ENCODE measurements at places on chromosomes 5 and 9.
A peak's percentile ranks its signal among the peaks of the same experiment; 100 is the strongest.

DNA sequence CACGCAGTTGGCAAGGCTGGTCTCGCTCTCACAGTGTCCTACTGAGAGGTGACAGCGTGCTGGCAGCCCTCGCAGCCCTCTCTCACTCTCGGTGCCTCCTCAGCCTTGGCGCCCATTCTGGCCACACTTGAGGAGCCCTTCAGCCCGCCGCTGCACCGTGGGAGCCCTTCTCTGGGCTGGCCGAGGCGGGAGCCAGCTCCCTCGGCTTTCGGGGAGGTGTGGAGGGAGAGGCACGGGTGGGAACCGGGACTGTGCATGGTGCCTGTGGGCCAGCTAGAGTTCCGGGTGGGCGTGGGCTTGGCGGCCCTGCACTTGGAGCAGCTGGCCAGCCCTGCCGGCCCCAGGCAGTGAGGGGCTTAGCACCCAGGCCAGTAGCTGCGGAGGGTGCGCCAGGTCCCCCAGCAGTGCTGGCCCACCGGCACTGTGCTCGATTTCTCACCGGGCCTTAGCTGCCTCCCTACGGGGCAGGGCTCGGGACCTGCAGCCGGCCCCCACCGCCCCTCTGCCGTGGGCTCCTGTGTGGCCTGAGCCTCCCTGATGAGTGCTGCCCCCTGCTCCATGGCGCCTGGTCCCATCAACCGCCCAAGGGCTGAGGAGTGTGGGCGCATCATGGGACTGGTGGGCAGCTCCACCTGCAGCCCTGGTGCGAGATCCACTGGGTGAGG is 15.7 kb upstream of the RNF180 start:
- DNase-seq = no peak

- peak; percentile 45 for DNase-seq
Observed at GRCh38 chr5:144308906-144309670, 138.4 kb downstream of the KCTD16 start.

DNA sequence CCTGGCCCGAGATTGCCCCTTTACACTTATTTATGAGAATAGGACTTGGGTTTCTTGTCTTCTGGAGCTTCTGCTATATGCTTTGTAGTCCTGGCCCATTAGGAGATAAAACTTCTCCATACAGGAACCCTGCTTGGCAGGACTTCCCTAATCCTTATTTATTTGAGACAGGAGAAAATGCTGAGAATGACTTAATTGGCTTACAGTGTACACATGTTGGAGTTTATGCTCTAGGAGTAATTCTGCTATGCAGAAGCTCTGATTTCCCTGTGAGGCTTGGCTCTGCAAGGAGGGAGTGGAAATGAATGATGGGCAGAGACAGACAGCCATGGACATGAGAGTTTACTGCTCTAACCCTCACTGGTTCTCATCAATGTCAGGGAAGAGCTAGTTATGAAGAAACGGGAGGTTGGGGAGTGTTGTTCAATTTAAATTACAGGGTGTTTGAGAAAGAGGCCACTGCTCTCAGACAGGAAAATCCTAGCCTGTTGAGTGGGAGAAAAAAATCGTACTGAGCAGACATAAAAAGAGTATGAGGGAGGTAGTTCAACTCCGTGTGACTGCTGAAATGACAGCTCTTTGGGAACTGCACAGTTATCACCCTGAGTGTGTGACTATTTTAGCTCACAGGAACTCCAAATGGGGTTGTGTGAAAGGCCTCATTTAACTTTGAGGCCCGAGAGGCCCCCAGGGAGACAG is 37.5 kb downstream of the ACTBL2 start:
- DNase-seq = no peak

GRCh38 chr5:160076997-160077396 is 42.3 kb downstream of the PWWP2A start:
- no peak for DNase-seq

GRCh38 chr5:119524485-119524884 is 72.2 kb downstream of the HSD17B4 start:
- no peak for DNase-seq

GRCh38 chr9:91727316-91727861 is 222.6 kb downstream of the ROR2 start:
- DNase-seq = peak; percentile 68

DNA sequence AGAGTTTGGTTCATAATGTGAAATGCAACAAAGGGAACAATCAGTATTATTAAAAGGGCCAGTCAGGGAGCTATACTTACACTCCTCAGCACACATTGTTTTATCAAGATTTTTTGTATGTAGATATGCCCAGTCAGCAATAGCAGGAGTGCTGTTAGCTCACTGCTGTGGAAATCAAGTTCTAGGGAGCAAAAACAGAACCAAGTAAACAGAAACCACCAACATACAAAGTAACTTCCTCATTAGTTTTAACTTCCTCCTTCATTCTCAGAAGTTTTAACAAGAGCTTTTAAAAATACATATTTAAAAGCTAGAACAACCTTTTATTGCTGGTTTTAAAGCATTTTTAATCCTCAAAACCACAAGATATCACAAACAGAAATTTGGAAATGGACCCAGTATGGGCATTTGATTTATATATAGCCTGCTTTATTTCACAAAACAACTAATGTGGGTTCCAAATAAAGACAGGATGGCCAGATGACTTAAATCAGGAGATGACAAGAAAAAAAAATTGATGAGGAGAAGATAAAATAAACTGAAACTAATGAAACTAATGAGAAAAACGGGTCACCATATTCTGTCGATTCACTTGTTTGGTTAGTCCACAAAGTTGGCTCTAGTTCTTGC is 178.5 kb downstream of the ADAMTS12 start:
- DNase-seq = no peak

GRCh38 chr5:33612386-33612785 is 171.6 kb downstream of the TARS1 start:
- peak; percentile 79 for DNase-seq

DNA sequence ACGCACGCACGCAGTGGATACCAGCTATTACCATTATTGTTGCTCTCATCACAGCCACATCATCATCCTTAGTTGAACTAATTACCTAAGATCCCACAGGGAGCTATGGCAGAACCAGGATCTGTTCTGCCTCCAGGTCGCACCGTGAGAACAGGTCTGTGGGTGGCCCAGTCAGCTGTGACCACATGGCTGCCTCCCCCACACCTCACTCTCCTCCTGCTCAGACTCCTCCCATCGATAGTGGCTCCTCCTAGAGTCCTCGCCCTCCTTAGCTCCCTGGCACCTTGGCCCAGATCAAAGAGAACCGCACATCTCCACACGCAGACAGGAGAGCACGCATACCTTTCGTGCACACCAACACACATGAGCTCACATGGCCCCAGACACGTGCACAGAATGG is 32.4 kb upstream of the RPL26L1 start:
- DNase-seq = peak; percentile 65

DNA sequence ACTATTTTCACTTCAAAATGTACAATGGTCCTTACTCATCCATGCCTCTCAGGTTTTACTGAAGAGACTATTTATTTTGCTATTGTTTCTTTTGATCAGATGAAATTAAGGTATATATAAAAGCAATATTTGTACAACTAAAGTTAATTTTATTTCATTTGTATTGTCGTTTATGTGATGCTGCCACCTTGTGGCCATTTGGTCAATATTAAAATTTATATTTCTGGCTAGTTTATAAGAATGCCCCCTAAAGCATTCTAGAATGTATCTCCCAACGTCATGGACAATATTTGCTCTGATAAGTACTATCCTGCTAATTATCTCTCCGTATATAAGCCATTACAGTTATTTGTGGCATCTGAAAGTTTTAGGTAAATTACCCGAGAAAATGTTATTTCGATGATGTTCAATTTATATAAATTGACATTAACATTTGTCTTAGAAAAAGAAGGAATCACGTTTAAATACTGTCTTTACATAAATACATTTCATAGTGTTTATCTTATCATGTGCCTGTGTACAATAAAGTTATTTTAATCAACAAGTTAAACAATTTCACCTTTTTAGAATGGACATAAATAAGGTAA is 680.0 kb downstream of the TAF11L14 start:
- DNase-seq = peak; percentile 31

DNA sequence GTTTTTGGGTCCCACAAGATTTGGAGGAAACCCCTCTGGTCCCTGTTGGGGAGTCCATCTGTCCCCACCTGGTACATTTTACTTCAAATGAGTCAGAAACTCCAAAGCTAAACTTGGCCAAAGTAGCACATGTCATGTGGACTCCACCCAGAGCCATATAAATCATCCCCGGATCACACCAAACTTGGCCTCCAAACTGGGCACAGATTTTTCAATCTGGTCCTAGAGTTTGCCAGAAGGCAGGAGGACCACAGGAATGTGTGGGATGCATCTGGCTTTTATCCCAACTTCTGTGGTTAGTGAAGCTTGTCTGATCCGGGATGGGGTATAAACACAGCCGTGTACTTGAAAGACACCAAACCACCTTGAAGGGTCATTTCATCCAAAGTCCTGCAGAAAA is 66.3 kb downstream of the MAT2B start:
- DNase-seq = peak; percentile 86

- DNase-seq = no peak
Observed at GRCh38 chr5:147805030-147805454, 22.5 kb upstream of the JAKMIP2 start.

GRCh38 chr5:96440185-96440538 is 7.1 kb upstream of the PCSK1 start:
- DNase-seq = no peak

GRCh38 chr5:165859251-165859650 is 2353.8 kb downstream of the MAT2B start:
- no peak for DNase-seq

DNA sequence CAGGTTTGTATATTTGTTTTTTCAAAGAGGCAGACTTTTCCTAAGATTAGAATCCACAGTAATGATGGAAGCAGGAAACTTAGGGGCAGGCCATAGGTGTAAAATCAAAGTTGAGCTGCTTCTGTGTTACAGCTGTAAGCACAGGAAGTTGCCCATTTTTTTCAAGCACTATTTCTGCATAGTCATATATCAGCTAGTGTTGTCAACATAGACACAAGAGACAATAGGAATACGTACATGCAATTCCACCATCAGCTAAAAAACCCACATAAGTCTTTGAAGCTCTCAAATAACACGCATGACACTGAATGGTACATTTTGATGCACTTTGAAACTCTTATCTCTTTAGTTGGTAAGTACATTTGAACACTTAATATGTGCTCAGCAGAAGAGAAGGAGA is 20.2 kb upstream of the SMIM15 start:
- no peak for DNase-seq

- no peak for DNase-seq
Observed at GRCh38 chr5:59051951-59052350, 469.1 kb downstream of the RAB3C start.

DNA sequence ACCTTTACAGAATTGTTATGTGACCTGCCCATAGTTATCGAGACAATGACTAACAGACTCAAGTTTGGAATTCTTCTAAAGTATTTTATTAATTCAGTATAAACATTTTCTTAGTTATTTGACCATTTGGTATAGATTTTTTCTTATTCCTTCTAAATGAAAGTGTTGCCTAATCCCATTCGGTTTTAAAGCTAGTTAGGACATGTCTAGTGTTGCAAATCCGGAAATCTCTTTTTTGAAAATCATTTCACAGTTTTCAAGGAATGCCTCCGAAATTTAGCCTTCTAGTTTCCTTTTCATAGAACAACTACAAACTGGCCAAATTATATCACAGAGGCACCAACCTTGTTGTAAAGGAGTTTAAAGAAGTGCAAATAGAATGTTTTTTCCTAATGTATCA is 171.8 kb downstream of the XRCC4 start:
- no peak for DNase-seq

DNA sequence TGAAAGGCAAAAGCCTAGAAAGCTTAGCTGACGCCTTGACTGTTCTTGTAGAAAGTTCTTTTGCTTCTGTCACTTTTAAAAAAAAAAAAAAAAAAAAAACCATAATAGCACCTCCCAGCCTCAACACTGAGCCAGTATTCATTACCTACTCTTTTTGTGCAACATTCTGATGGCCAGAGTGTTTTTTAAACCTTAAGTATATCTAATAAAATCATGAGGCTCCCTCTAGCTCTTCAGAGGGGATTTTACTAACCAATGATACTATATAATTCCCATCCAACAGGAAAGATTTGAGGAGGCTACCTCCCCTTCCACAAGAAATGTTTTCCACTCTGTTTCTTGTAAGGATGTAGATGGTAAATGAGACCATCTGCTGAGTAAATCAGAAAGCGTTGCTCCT is 3.9 kb downstream of the BNC2 start:
- DNase-seq = peak; percentile 3

GRCh38 chr9:122020398-122020797 is 72.7 kb downstream of the TTLL11 start:
- DNase-seq = no peak

GRCh38 chr9:135474915-135475314 is 4.7 kb upstream of the PPP1R26 start:
- DNase-seq = peak; percentile 42

All from kidney tubule cell (primary cell).